ENCODE measurements at places on chromosomes 5 and 9. TPM values are rescaled to one million over a fixed set of nuclear protein-coding genes. Genes with fewer than 3 reads are reported as not detected.

DNA sequence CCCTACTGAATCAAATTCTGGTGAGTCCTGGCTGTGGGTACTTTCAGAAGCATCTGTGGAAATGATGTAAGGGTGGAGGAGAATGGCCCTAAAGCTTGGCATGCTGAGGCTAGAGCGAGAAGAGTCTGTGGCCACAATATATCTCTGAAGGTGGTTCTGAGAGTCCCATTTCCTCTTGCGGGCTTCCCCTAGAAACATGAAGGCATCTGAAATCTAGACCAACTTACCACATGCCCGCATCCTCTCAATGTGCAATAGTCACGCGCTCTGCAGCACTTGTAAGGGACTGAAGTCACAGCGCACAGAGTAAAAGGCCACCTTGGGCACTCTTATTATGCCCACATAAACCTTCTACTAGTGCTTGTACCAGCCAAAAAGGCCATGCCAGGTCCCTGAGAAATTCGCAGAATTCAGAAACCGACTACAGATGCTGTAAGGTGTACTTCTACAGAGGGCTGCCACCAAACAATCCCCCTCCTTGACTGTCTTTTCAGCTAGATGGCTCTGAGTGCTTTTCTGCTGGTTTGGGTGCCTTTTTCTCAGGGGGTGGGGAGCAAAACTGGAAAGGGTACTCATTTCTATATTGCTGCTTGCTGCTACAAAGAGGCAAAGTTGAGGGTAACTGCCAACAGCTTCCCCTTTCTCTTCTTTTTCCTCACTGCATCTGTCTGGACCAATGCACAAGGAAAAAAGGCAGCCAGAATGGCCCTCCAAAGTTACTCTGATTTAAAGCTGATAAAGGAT, 107.3 kb downstream of the ZDHHC21 start:
- no peak for DNase-seq

LRRTM2 gene
- total RNA-seq = not detected

- DNase-seq = no peak
Observed at GRCh38 chr5:150781706-150782614, 3.4 kb downstream of the SMIM3 start.

DNA sequence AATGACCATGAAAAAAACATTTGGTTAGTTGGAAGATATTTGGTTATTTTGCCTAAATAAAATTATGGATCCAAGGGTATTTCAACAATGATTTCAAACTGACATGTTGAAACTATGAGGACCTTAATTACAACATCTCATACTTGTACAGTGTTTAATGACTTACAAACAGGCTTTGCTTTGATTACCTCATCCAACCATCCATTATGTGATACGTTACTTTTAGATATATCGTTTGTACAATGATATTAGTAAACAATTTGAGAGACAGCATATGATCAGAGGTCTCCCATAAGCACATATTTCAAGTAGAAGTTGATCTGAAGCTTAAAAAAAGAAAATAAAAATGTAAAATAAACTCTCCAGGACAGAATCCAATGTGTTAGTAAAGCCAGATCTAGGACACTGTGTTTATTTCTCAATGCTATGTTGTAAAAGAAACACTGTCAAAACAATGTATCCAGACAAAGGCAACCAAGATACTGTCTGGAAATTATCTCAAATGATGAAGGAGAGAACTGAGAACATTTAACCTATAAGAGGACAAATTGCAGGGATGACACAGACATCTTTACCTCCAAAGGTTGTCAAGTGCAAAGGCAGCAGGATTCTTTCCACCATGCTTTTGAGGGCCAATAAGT, 116.0 kb upstream of the TARS1 start:
- no peak for DNase-seq

GRCh38 chr9:28648723-28649122, 1075.4 kb upstream of the C9orf72 start:
- DNase-seq = no peak

ADRB2 gene
- 0.70 TPM for total RNA-seq

GRCh38 chr9:109100543-109101201, 19.1 kb downstream of the TMEM245 start:
- DNase-seq = no peak

DNA sequence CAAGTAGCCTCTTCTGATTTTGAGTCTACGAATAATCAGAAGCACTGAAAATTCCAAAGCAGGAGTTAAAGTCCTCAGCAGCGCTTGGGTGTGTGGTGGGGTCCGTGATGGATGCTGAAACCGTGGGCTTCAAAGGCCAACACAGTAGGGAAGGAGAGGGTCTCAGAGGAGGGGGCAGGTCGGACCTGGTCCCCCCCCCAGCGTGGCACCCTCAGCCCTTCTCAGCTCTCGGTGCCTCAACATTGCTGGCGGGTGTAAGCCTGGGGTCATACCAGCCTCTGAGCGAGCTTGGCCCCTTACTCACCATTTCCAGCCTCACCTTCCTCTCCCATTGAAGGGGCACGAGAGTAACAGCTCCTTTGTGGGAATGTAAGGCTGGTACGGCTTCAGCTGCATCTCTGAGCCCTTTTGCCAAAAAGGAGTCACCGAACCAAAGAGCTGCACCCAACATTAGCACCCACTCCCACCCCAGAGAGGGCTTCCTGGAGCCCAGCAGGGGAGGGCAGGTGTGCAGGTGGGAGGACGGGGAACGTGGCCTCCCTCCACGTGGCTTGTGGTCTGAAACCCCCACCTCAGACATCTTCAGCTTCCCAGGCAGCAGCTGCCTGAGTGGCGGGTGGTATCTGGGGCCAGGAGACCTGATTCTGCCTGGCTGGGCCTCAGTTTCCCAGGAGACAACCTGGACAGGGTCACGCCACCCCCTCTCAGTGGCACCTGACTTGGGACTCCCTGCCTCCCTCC, 6.7 kb upstream of the LCN1 start:
- no peak for DNase-seq

- DNase-seq = no peak
Observed at GRCh38 chr5:61496446-61496845, 164.4 kb downstream of the ZSWIM6 start.

DNA sequence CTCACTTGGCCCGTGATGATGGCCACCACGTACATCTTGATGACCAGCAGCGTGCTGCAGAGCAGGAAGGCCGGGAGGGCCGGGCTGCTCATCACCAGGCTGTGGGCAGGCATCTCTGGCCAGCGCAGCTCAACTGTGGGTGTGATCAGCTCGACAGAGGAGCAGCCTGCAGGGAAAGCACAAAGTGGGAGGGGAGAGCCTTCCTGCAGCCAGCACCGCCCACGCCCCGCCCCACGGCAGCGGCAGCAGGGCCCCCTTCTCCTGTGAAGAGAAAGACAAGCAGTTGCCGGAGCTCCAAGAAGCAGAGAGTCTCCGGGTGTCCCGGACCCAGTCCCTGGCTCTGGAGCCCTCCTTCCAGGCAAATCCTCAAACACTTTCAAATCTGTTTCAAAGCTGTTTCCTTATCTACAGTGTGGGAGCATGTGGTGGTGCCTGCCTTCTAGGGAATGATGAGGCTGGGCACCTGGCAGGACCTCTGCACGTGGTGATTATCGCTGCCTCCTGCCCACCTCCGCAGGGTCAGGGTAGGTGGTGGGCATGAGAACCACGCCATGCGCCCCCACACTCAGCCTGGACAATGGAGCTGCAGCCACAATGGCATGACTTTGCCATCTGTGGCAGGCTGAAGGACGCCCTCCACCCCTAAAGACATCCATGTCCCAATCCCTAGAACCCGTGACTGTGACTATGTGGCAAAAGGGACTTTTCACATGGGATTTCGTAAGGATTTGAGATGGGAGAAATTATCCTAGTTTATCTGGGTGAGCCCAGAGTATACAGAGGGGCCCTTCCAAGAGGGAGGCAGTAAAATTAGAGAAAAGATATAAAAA, at the start of gene PTGES:
Gene PTGES (minus strand): TSS at position 143 of the 830 bp plus-strand sequence. CDS start 30 bp downstream, at position 113.
- DNase-seq = no peak

GRCh38 chr5:123039673-123040072, 3.1 kb upstream of the PPIC start:
- DNase-seq = no peak
